ENCODE measurements at places on chromosomes 1 and 21.

DNA sequence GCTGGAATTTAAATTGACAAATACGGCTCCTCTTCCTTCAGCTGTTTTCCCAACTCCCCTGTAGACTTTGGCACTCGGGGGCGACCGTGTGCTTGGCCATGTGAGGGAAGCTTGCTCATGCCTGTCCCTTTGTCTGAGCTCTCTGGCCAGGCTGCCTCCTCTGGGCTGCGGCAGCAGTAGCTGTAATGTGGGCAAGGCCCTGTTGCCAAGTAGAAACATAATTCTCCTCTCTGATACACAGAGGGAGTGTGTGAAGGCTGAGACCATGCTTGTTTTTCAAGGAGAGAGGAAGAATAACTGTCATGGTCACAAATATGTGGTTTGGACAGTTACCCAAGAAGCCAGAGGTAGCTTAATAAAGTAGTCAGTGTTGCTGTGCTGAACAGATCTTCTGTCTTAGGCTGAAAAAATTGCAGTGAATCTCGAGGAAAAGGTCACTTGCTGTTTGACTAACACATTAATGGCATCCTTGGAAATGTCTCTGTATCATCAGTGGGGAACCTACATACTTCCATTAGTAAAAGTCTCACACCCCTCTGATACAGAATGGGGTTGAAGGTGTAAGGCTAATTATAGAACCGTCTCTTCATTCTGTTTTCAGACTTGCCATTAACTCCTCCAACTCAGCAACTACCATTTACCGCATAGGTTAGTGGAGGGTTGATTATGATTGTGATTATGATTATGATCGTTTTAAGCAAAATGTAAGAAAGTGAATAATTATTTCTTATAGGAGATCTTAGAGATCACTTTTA lies 94.6 kb downstream of the TGFB2 start:
- DNase-seq: no peak

DNA sequence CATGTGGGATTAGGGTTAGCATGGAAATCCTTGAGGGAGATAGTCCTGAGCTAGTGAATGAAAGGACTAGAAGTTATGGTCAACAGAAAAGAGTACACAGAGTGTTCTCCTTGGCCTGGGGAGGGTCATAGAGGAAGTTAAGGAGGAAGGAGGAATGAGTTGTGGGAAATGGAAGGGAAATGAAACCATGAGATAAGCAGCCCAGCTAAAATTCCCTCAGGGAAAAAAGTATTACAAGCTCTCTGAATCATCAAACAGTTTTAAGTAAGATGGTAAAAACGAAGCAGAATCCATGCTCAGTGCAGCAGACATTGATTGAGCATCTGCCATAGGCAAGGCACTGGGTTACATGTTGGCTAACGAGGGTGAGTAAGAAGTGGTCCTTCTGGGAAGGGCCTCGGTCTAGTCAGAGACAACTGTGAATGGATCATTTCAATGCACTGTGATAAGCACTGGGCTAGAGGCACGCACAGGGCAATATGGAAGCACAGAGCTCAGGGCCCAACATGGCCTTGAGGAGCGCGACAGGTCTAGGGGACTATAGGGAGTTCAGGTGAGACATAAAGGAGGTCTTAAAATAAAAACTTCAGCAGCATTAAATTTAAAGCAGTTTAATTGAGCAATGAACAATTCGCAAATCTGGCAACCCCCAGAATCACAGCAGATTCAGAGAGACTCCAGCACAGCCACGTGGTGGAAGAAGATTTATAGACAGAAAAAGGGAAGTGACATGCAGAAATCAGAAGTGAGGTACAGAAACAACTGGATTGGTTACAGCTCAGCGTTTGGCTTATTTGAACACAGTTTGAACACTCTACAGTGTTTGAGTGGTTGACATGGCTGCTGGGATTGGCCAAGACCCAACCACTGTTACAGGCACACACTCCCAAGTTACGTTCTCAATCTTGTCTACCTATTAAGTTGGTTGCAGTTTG lies 219.5 kb downstream of the HLX start:
- no peak for DNase-seq

DNA sequence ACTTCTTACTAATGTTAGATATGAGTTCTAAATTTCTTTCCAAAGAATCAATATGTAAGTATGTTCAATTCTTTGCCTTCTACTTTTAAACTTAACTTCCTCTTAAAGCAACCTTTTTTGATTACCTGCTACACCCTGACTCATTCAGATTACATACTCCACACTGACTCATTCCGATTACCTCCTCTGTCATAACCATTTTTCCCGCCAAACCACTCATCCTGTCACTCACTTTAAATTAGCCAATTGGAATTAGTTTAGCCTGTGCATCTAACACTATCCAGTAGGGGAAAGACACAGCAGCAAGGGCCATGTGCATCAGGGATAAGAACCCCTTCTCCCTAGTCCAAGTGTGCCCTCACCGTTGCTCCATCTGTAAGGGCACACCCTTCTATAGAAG lies 815.5 kb downstream of the BRINP3 start:
- no peak for DNase-seq

DNA sequence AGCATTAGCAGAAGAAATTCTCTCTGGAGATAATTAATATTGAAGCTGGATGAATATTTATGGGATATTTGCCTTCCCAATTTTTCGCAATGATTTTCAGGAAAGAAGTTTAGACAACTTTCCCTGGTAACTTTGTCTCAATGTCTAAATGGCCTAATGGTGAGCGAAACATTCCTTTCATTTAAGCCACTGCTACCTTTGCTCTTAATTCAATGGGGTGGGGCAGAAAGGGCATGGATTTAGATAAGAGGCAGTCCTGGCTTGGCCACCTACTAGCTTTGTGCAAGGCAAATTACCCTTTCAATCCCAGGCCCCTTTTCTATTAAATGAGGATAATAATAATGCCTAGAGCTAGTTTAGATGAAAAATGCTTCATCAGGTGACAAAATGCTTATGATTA lies 27.1 kb upstream of the LYST start:
- no peak for DNase-seq

- no peak for DNase-seq
These were observed 16.0 kb upstream of the FRRS1 start for GRCh38 chr1:99782397-99782796.

- DNase-seq: no peak
These were observed 86.4 kb upstream of the IGSF21 start for GRCh38 chr1:18021242-18021641.

DNA sequence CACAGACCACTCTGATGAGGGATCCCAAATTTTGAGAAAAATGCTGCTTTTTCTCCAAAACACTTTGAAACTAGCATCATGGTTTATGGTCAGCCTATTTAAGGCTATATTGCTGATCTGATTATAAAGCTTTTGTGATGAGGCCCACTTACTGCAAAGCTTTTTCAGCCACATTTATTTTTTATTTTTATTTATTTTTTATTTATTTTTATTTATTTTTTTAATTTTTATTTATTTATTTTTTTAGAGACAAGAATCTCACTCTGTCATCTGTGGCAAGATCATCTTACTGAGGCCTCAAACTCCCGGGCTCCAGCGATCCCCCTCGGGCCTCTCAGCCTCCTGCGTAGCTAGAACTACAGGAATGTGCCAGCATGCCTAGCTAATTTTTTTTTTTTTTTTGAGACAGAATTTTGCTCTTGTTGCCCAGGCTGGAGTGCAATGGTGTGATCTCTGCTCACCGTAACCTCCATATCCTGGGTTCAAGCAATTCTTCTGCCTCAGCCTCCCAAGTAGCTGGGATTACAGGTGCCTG lies 5.2 kb upstream of the BCAS2 start:
- DNase-seq: no peak

GRCh38 chr1:214493126-214493796 lies 58.1 kb downstream of the PTPN14 start:
- no peak for DNase-seq

GRCh38 chr21:42474043-42474831 lies 21.8 kb downstream of the RSPH1 start:
- peak; percentile 11 for DNase-seq

GRCh38 chr1:220884981-220885918 lies 6.0 kb downstream of the HLX start:
- no peak for DNase-seq

Data from NCI-H2081 (cell line).